NCI-H345 (cell line): ENCODE measurements at places on chromosomes 1 and 21.

GRCh38 chr1:231322880-231323530 lies 14.6 kb downstream of the EXOC8 start:
- DNase-seq = no peak

DNA sequence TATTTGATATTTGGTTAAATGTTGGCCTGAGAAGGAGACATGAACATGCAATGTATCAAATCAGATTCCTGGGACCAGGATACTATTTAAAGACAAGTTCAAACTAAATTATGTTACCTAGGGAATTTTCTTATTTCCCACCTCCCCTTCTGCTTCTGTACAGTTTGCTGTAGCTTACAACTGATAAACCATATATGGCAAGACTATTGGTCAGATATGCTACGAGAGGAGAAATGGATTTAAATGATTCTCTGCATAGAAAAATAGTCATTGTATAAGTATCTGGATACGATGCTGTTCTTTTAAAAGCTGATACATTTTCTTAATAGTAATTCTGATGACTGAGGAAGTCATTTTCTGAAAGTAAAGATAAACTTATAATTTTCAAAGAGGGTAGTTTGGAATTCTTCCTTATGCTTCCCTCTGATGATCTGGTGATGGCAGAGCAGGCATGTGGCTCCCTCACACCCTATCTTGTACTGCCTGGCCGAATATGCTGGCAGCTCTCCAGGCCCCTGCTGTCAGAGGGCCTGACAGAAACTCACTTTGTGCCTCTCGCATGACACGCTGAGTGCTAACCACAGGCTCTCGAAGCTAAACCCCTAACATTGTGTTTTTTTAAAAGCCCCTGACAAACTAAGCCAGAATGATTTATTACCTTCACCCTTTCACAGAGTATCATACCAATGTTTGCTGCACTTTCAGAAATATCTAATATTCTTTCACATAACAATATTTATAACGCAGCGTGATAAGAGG lies 19.4 kb downstream of the RRP15 start:
- peak; percentile 95 for DNase-seq

- DNase-seq = no peak
Measured at GRCh38 chr21:20998456-20998789, 214 bp downstream of the NCAM2 start.

DNA sequence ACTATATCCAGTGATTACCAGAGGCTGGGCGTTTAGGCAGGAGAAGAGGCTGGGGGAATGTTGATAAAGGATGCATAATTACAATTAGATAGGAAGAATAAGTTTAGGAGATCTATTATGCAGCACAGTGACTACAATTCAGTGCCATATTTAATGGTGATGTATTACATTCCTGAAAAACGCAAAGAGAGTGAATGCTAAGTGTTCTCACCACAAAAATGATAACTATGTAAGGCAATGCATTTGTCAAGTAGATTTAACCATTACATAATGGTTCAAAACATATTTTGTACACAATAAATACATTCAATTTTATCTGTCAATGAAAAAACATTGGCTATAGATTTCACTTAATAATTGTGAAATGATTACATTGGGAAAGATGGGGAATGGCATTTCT lies 548.9 kb downstream of the NUF2 start:
- no peak for DNase-seq

DNA sequence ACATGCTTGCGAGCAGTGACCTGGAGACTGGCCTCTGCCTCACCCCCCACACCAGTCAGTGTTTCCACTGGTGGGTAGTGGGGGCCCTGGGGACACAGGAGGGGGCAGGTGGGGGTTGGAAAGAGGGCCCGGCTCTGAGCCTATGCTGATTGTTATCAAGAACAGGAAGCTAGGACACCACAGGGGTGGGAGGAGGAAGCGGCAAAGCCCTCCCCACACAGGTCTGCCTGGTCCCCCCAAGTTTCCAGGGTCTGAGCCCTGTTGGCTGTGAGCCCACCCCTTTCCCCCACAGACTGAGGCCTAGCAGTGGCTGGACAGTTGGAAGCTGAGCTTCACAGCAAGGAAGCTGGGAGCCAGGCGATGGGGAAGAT lies 1.6 kb upstream of the PTPN7 start:
- DNase-seq = no peak

DNA sequence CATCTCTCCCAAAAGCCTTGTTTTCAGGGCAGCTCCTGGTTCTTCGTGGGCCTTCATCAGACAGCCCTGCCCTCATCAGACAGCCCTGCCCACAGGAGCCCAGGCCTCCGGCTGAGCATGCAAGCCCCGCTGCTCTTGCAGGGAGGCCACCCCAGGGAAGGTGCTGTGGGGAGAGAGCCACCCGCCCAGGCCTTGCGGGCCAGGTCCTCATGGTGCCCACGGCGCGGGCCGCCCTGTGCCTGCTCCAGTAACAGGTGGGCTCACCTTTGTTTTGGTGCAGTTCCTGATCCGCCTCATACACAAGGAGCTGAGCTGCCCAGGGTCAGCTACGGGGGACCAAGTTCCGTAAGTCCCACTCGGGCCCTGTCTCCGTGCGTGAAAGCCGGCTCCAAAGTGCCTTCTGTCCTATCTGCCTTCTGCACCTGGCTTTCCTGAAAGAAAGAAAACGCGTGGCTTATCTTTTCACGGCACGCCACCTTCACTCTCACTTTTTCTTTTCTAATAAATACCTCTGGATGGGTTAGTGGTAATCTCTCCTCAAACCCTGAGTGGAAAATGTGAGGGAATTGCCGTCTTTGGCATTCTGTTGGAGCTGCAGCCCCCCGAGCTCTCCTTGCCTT lies 65.9 kb downstream of the SLC37A1 start:
- no peak for DNase-seq

- DNase-seq = no peak
Measured at GRCh38 chr1:23460519-23460918, 23.5 kb downstream of the ASAP3 start.
